Activated CD8-positive, alpha-beta memory T cell treated with anti-CD3 and anti-CD28 coated beads for 1 hour (primary cell): ENCODE measurements at places on chromosomes 5 and 9.

DNA sequence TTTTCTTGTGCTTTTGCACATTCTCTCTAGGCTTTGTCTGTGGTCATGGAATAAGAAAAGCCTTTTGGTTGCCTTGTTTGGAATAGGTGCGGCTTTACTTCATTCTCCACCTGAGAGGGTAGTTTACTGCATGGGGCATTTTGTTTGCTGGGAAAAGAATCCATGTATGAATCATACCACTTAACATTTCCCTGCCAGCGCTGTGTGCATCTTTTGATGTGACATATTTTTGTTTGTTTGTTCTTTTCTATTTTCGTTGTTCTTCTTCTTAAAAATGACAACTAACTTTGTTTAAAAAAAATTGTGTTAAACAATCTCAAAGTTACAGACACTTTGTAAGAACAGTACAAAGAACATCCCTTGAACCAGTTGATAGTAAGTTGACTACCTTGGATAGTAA, 113.2 kb downstream of the GCNT1 start:
- DNase-seq = no peak

DNA sequence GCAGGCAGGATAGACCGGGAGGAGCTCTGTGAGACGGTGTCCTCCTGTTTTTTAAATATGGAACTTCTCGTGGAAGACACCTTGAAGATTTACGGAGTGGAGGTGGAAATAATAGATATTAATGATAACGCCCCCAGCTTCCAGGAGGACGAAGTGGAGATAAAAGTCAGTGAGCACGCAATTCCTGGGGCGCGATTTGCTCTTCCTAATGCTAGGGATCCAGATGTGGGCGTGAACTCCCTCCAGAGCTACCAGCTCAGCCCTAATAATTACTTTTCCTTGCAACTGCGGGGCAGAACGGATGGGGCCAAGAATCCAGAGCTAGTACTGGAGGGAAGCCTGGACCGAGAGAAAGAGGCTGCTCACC, 621 bp downstream of the PCDHGA11 start:
- DNase-seq = no peak

GRCh38 chr5:133508331-133508730, 104.0 kb downstream of the FSTL4 start:
- no peak for DNase-seq

GRCh38 chr9:35453786-35454185, 36.1 kb upstream of the RUSC2 start:
- no peak for DNase-seq

- peak; percentile 66 for DNase-seq
These were observed 4.6 kb upstream of the MYOZ3 start for GRCh38 chr5:150656191-150657132.

- no peak for DNase-seq
These were observed 322.3 kb downstream of the ASTN2 start for GRCh38 chr9:117092582-117092981.

DNA sequence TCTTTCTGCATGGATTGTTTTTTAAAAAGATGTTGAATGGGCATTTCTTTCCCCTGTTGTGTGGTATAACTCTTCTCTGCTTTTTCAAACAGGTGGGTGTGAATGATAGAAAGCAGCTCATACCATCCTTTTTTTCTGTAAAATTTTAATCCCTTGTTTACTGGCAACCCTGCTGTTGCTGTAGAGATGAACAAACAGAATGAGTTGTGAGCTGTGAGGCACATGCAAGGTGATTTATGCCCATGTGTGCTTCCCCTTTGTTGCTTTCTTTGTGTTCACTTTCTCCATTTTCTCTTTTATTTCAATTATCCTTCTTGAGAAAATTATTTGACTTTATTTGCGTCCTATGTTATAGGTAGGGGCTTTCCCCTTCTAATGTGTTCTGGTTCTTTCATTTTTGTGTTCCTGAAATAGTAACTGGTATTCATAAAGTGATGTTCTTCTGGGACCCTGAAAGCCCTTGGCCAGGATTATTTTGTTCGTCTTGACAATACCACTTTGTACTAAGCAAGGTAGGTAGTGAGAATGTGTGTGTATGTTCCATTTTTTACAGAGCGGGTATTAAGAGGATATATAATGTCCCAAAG, 79.9 kb downstream of the AOPEP start:
- no peak for DNase-seq

DNA sequence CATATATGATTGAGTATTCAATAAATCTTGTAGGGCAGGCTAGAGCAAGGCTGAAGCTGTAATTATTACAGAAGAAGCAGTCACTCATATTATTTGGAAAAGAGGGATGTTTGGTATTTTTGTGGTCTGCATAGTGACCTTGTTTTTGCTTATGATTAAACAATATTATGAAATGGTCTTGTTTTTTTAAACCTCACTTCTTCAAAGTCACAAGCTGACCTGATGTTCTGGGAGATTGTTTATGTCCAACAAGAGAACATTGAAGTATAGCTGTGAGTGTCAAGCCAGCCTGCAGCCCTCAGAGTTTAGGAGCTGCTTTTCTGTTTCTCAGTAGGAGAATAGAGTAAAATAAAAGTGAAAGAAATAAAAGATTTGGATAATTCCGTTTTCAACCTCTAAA, 342.2 kb downstream of the LRRC70 start:
- DNase-seq = no peak

DNA sequence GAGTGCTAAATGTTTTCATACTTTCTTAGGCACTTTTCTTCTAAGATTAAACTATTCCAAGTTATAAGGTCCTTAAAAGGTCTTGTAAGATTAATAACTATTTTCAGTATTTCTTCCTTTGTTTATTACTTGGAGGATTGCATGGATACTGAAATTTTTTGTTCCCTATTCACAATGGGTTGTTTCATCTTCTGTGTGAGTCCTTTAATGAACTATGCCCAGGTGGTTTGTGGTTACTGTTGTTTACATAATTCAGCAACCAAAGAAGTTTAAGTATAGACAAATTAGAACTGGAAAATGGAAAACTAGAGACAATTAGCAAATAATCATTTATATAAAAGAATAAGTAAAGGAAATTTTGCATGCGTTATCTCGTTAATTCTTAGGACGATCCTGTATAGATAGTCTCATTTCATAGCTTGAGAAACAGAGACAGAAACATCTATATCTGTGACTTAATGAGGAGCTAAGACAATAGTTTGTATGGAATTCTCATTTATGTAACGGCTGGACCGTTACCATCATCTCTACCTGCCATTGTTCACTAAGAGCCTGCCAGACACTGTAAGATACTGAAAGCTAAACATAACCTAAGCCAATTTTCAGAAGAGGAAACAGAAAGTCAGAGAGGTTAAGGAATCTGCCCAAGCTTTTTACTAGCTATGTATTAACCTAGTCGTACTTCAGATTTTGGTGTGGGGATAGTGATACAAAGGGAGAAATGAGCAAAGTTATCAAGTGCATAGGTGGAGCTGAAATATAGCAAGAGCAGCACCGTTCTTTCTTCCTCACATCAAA, 148.2 kb downstream of the PAM start:
- no peak for DNase-seq

DNA sequence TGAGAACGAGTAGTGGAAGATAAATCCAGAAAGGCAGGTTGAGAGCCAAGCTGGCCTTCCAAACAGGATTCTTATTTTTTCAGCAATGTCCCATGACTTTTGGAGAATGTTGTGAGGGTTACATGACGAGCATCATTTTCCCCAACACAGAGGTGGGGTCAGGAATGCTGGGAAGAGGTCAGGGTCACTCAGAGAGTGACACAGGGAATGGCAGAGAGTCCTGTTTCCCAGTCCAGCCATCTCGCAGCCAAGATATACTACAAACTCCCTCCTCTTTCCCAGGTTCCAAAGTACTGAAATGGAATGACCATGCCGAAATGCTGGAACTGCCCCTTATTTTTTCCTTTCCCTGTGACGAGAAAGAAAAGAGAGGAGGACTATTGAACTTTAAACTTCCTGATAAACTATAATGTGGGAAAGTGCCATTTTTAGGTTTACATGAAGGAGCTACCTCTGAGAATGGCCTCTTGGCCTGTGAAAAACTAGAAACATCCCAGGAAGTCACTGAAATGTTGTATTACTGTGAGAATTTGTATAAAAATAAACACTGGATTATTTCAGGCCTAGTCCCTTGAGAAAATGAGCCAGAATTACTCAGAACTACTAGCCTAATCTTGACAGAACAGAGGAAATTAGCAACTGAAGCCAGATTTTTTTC, 420.4 kb downstream of the CETN3 start:
- no peak for DNase-seq

DNA sequence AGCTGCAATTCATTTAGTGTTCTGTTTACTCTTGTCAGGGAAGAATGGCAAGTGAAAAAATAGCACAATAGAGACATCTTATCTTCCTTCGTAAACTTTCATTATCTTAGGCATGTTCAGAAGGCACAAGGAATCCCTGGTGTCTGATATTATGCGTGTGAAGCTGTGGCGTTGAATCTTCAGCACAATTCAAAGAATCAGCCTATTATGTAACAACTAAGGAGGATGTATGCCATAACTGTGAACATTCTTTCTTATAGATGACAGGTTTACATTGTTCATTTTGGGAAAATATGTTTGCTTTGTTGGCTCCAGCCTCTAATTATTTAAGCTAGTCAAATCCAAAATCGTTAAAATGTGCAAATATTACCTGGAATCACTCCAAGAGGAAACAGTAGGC, 446.1 kb downstream of the ANXA1 start:
- no peak for DNase-seq

- DNase-seq = no peak
These were observed 197.0 kb upstream of the SEMA6A start for GRCh38 chr5:116771466-116772151.

DNA sequence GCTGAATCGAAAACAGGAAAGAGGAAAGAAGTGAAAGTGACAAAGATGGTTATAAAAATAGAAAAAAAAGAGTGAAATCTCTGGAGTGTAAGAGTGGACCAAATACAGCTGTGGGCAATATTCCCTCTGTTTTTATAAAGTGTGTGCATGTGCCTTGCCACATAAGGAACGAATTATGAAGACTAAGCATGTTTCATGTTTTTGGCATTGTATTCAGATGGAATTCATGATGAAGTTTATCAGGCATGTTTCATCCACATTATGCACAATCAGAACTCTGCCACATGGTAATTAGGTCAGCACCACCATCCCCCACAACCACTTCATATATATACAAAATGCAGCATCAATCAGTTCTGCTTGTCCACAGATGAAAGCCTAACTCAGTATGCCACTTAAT, 348.0 kb downstream of the ZNF608 start:
- DNase-seq = no peak

GRCh38 chr5:145396888-145397287, 438.3 kb downstream of the PRELID2 start:
- DNase-seq = no peak

DNA sequence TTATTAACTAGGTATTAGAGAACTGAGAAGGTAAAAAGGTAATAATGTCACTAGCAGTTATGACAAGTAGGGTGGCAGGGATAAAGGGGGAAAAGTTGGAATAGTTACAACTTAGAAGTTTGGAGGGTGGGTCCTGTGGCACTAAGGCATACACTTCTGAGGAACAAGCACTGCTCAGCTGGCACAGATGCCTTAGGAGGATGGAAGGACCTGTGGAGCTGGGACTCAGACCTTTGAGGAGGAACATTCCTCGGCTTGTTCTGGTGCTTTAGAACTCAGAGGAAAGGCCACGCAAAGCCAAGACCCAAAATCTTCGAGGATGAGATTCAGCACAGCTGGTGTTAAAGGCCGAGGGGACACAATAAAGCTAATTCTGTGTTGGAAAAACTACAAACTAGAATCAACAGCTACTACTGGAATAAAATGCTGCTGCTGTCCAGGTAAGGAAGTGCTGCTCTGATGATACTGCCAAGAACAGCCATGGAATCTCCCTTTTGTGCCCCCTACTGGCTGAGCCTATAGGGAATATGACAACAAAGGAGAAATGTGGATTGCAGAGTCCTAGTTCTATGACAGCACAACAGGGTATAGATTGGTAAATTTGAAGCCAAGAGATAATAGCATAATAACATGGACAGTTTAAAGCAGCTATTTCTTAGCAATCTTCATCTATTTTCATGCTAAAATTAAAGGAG, 126.7 kb downstream of the SLC25A46 start:
- no peak for DNase-seq

- no peak for DNase-seq
These were observed 31.2 kb upstream of the RAD23B start for GRCh38 chr9:107251756-107252322.

GRCh38 chr5:78899922-78900362, 85.2 kb downstream of the ARSB start:
- no peak for DNase-seq

DNA sequence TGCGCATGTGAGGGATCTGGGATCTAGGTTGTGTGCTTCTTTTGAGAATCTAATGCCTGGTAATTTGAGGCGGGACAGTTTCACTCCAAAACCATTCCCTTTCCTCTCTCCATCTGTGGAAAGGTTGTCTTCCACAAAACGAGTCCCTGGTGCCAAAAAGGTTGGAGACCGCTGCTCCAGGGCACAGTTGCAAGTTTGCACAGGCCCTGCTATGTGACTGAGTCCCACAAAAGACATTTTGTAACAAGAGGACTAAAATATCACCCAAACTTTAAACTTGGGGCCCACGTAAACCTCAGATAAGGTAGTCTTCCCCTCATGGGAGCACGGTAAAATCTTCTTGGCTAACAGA, 5.8 kb upstream of the ZNF367 start:
- DNase-seq = no peak

DNA sequence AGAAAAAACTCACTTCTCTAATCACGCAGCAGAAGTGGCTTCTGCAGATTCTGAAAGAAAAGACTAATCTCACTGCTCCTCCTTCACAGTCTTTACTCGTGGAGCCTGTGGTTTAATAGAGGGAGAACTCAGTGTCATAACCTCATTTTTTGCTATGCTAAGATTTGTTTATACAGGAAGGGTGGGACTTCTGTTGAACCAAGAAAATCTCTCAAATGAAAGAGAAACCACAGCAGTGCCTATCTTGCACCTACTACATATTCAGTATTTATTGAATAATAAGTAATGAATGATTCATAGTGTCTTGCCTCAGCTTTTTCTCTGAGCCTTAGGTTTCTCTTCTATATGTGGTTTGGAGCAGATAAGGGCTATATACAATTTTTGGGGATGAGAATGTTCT, 136.1 kb upstream of the DMAC1 start:
- DNase-seq = no peak

GRCh38 chr5:10519729-10520128, 44.1 kb upstream of the ANKRD33B start:
- no peak for DNase-seq

DNA sequence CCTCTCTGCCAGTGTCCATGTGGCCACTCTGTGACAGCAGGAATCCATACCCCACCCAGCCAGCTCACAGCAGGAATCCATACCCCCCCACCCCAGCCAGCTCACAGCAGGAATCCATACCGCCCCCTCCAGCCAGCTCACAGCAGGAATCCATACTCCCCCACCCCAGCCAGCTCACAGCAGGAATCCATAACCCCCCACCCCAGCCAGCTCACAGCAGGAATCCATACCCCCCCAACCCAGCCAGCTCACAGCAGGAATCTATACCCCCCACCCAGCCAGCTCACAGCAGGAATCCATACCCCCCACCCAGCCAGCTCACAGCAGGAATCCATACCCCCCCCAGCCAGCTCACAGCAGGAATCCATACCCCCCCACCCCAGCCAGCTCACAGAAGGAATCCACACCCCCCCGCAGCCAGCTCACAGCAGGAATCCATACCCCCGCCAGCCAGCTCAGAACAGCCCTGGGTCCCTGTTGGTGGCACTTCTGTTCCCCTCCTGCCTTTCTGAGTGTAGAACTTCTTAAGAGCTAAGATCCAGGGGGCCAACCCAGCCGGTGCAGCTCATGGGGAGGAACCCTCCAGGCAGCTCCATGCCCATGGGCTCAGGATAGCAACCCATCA, 8.4 kb upstream of the RXRA start:
- no peak for DNase-seq

- no peak for DNase-seq
These were observed 94.6 kb downstream of the ALDH1A1 start for GRCh38 chr9:72858089-72858912.

- no peak for DNase-seq
These were observed 6.9 kb upstream of the MEIKIN start for GRCh38 chr5:131952301-131952857.
